ENCODE measurements at places on chromosomes 13 and 19.

- no peak for DNase-seq
Observed at GRCh38 chr13:98300956-98301641, 124.0 kb upstream of the RNF113B start.

DNA sequence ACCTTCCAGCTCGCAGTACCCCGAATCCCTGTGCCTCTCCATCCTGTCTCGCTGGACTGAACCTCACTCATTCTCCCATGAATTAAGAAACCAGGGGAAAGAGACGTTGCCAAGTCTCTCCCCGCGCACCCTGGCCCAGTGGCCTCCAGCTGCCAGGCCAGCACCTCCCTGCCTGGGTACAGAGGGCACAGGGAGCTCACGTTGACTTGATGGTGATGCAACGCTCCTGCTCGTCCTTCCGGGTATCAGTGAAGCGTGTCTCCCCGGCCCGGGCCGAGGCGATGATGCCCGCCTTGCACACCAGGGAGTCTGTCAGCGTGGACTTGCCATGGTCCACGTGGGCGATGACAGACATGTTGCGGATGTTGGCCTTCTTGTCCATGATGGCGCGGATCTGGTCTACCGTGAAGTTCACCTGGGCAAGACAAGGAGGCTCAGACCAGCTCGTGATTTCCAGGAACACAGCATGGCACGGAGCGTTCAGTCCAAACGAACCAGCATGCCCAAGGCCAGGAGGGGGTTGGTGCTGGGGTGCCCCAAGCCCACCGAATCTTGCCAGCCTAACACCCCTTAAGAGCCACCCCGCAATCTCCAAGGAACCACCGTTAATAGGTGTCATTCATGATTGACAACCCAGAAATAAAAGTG is 1.2 kb downstream of the EEF2 start:
- DNase-seq = peak; percentile 66

GRCh38 chr13:23678795-23679194 is 108.6 kb downstream of the TNFRSF19 start:
- DNase-seq = no peak

- DNase-seq = no peak
Observed at GRCh38 chr13:98487016-98487415, 89.9 kb downstream of the STK24 start.

DNA sequence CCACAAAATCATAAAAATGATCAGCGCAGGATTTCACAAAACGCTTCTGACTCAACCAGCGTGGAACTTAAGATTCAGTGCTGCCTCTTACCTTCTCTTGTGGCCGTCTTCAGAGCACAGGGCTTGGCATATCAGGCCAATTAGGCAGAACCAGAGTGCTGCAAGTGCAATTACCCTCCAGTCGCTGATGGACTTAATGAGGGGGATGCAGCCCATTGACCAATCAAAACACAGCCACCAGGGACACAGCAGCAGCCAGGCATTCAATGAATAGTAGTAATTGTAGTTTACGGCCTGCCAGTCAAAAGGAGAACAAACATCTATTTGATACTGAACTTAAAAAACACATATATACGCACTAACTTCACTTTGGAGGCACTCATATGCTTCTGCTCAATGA is 38.2 kb downstream of the TMTC4 start:
- DNase-seq = no peak
